Hippocampal formation (tissue), 2 donors: ENCODE measurements at places on chromosomes 16 and 17.

DNA sequence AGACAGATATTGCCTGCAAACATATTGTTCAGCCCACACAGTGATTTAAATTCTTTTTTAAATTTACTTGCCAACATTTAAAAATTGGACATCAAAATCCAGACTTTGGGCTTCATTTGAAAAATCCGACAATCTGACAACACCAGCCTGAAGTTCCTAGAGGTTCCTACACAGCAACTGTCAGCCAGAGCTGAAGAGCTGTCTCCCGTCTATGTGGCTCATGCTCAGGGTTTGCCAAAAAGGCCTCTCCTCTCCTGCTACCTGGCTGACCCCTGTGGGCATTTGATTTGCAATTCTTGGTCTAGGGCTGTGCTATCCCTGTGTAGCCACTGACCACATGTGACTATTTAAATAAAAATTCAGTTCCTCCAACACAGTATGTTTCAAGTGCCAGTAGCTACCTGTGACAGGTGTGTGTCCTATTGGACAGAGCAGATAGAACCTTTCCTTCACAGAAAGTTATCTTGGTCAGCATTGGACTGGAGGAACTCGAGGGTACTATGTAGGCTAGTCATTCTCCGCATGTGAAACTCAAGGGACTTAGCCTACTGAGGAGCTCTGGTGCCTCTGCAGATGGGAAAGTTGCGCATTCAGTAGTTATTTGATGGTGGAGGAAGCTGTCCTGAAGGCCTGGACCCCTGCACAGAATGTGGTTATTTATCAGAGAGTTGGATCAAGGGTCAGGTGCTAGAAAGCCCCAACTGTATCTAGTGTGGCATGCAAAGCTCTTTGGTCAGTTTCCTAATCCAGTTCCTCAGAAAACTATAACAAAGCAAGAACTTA lies 2.7 kb downstream of the LYRM1 start:
- DNase-seq = no peak

DNA sequence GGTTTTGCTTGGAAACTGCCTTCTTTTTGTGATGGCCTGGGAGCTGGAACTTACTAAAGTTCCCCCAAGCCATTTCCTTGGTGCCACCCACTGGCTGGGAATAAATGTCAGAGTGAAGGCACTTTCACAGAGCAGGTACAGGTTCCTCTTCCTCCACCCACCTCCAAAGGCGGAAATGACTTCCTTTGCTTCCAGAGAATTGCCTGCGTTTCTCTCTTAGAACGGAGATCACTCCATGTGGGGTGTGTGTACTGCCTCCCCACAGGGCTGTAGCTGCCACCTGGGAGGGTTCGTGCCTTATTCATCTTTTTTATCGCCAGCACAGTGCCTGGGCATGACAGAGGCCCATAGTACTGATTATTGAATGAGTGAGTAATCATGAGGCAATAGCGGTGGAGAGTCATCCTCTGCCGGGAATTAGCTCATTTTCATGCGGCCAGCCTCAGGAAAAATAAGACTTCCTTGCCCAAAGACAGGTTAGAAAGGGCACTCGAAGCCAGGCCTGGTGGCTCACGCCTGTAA lies 32.2 kb upstream of the HAS3 start:
- no peak for DNase-seq

DNA sequence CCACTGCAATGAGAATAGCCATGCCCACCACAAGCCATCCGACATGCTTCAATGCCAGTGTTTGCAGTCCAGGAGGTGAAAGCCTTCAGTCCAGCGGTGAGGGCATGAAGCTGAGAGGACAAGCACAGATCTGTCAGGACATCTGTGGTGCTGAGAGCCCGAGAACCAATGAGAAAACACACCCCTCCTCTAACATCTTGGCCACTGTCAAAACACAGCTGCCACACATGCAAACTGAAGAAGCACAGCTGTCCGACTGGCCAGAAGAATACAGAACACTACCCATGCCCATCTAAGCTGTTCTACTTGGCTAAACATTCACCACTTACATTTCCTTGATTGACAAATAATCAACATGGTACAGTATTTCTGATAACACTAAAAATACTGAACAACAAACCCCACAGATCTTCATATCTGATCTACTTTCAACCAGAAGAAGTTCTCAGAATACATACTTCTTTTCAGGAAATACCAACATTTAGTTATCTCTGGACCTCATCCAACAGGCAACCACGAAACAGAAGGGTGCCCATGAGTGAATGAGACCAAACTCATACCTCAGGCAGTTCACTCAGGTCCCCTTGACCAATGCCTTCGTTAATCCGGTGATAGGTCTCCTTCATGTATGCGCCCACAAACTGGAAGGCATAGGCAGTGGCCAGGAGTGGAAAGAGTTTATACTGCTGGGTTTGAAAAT lies 10.2 kb upstream of the FBF1 start:
- no peak for DNase-seq

GRCh38 chr17:6556121-6557039 lies at the start of gene PITPNM3:
Gene PITPNM3, minus strand, starts transcription at chr17:6556555. Its CDS starts 149 bp downstream, at chr17:6556406.
- DNase-seq = no peak

- DNase-seq = peak; percentile 69
These were observed 3.7 kb downstream of the C17orf50 start for GRCh38 chr17:35764123-35764991.

GRCh38 chr16:50722405-50722737 lies 19.5 kb upstream of the CYLD start:
- DNase-seq = no peak

DNA sequence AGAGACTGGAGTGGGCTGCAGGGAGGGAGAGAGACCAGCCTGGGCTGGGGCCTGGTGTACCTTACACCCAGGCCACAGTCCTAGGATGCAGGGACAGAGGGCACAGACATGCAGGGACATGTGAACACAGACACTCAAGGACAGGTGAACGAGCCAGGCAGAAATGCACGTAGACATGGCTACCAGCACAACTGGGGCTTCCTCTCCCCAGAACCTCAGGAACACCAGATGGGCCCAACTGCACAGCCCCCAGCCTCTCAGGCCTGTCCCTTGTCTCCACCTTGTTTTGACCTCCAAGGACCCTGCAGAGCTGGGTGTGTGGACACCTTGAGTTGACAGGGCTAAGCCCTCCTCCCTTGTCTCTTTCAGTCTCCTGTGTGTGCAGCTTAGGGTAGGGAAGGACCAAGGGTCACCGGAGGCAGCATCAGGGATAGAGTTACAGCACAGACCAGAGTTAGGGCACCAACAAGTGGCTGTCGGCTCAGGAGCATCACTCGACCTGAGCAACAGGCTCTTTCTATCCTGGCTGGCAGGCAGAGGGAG lies 9.2 kb downstream of the SEZ6 start:
- no peak for DNase-seq

DNA sequence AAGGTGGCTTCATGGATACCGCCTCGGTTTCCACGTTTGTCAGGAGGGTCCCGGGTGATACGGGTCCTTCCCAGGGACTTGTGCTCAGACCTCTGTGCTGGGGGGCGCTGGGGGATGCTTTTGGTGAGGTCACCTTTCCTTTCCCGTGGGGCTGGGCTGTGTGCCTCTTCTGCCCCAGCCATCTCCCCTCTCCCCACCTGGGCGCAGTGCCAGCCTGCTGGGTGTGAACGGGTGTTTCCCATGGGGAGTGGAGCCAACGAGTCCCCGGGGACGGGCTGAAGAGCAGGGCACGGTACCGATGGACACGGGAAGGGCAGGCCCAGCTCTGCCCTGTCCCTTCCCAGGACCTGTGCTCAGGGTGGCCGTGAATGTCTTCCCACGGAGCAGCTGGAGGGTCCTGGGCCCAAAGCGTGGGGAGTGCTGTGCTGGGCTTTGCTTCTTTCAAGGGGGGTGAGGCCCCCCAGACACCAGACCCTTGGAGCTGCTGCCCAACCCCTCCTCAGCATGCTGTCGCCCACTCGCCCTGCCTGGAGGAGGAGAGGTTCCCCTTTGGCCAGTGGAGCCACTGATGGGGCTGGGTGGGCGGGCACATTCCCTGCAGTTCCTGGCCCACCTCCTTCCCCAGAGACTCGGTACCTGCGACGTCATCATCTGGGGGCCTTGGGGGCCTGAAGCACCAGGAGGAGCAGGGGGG lies 15.5 kb downstream of the TELO2 start:
- no peak for DNase-seq

- DNase-seq = no peak
These were observed 215.3 kb downstream of the ZNF423 start for GRCh38 chr16:49640581-49640980.

GRCh38 chr17:68580236-68580770 lies 20.9 kb downstream of the FAM20A start:
- no peak for DNase-seq

GRCh38 chr16:57609541-57610401 lies 18.7 kb upstream of the ADGRG1 start:
- DNase-seq = peak; percentile 54

- DNase-seq = no peak
These were observed 959 bp downstream of the SSH2 start for GRCh38 chr17:29929006-29929532.
